Sciatic nerve (tissue), 2 donors: ENCODE measurements at places on chromosomes 6 and 20. TPM values are rescaled to one million over a fixed set of nuclear protein-coding genes. Genes with fewer than 3 reads are reported as not detected.

PDYN gene
- total RNA-seq, result not detected

CALHM5 gene
- 5.3 TPM for total RNA-seq

DHX35 gene
- total RNA-seq, result 11.3 TPM

CPXM1 gene
- 5.9 TPM for total RNA-seq

ESR1 gene
- total RNA-seq, result 16.5 TPM

UST gene
- total RNA-seq, result 33.1 TPM

GRM1 gene
- 0.45 TPM for total RNA-seq

CGA gene
- not detected for total RNA-seq

TNXB gene
- 423 TPM for total RNA-seq

ARG1 gene
- 2.6 TPM for total RNA-seq

- DNase-seq, result no peak
These were observed 45.6 kb downstream of the LYRM4 start for GRCh38 chr6:5215159-5215558.

DNA sequence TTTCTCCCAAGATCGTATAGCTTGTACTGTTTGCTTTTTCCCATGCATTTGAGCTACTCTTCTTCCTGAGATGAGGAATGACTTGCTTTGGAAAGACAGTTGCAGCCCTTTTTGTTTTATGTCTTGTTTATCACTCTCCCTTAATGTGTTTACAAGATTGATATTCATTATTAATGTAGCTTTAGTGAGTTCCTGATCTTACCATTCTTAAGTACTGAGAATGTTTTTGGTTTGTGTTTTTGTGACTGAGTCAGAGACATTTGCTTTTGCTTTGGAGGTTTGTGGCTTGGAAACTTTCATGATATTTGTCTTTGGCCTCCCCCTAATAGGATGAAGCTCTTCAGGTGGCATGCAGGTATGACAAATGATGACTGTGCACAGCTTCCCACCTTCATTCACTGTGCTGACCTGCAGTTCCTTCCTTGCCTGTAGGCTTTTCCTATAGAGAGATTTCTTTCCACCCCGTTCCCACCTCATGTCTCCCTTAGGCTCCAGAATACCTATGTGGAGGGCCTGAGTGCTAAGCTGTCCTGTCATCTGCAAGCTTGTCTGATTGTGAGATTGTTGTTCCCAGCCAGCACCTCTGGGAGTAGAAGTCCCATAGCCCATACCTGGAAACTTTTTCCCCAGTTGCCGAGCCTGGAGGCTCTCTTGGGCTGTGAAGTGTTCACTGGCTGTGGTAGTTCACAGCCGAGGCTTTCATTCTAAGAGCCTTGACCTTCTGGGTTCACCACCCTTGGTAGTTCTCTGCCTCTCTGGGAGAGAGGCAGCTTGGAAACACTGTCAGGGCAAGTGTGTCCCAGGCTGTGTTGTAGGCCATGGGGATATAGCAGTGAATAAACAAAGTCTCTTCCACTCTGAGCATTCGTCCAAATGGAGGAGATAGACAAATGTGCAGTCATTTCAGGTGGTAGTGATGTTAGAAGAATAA, 27.1 kb downstream of the CDS2 start:
- DNase-seq, result no peak

GRCh38 chr6:28078050-28078449, 2.3 kb upstream of the ZNF165 start:
- no peak for DNase-seq

- peak; percentile 71 for DNase-seq
These were observed 8.6 kb upstream of the TRIB3 start for GRCh38 chr20:371755-372542.

- DNase-seq, result no peak
These were observed 10.0 kb downstream of the HBS1L start for GRCh38 chr6:135044639-135045038.

- no peak for DNase-seq
These were observed 9.6 kb upstream of the SF3B5 start for GRCh38 chr6:144104898-144105487.

- DNase-seq, result no peak
These were observed 2.4 kb upstream of the AARS2 start for GRCh38 chr6:44315516-44315915.

GRCh38 chr20:33653218-33653899, 8.8 kb upstream of the C20orf144 start:
- no peak for DNase-seq

DNA sequence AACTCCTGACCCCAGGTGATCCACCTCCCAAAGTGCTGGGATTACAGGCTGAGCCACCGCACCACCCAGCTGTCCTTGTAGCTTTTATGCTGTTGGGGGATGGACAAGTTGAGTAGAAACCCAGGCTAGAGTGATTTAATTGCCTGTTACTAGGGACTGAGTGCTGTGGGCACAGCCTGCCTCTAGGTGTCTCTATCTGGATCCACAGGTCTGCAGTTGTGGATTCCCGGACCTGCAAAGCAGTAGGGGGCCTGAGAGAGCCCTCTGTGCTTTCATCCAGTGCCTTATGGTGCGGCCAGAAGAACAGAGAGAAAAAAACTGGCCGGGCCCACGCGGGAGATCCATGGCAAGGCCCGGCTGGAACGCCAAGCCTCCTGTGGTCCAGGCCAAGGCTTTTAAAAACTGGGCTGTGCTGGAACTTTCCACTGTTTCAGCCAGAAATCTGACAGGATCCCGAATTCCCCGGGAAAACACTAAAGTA, 5.2 kb downstream of the SIRPA start:
- DNase-seq, result peak; percentile 68

DNA sequence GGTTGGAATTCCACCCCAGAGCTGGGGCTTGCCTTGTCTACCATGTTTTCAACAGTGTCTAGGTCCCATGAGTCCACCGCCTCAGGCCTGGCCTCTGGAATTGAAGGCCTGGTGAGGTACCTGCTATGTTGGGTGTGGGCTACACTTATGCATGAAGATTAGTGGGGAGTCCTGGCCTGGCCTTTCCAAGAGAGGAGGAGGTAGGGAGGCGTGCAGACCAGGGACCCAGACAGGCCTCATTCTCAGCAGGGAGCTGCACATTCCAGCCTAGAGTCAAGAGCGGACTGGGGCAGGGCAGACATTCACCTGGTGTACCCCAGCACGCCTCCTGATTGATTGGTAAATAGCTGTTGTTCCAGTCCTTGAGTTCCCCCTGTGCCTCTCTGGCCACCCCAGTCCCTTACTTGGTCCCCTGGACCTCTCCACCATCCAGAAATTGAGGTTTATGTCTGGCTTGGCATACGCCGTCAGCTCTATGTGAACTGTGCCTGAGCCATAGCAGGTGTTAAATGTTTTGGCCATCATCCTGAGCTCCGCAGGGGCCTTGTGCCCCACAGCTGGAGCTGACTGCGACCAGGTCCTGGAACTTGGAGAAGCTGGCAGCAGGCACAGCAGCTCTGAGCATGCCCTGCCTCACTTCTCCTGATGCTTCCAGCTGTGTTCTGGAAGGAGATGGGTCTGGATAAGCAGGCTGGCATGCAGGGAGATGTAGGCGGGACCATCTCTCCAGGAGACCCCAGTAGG, 8.2 kb upstream of the VEGFA start:
- DNase-seq, result peak; percentile 39

DNA sequence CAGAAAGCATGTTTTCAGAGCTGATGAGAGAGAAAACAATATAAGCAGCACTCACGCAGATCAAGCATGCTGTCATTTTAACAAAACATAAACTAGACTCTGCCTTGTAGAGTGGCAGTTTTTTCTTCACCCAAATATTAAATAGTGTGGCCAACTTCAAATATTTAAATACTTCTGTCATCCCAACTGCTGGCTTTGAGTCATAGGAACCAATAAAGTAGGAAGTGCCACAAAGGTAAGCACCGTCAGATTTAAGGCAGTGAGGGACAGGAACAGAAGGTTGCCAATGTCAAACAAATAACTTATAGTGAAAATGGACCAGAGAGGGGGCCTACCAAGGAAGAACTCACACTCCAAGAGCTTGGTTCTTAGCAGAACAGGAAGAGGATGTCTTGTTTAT, 222.2 kb downstream of the PKHD1 start:
- DNase-seq, result no peak

DNA sequence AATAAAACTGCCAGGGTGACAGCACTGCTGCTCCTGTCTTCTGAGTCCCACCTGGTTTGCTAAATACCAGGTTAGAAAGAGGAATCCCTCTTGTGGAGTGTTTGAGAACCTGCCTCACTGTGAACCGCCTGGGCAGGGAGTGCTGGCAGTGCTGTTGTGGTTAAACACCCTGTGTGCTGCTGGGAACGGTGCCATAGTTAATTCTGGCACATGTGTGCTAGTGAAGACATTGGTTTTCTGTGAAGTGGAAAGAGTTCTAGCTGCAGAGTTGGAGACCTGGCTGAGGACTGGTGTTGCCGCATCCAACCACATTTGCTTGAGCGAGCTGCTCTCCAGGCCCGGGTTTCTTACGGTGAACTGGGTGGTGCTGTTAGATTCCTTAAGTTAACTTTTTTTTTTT, 72.7 kb downstream of the IGF2R start:
- DNase-seq, result no peak

DNA sequence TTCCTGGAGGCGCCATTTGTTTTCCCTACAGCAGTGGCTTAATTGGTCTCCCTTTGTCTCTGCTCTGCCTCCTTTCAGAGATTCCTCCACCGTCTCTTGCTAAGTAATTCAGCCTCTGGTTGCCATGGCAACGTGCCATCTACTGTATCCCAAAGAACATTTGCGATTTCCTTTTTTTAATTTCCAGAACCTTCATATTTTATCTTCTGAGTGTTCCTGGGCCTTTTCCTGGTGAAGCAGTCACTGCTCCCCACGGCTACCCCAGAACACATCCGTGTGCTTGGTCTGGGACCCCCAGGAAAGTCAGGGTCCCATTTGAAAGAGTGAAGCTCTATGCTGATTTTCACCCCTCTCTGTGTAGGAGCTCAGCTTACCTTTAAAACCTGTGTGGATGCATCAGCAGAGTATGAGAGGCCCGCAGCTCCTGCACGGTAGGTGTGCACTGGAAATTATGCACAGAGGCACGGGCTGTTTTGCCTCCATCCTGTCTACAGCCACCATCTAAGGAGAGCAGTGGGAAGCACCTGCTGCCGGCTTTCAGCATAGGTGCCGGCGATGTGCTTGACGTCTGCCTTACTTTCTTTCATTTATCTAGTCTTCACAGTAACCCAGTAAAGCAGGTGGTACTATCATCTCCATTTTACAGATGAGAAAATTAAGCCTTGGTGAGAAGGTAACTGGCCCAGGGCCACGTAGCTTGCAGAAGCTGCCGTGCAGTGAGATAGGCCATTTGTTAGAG, 122.8 kb downstream of the SYCP2 start:
- peak; percentile 48 for DNase-seq

GRCh38 chr6:163946437-163946836, 531.9 kb downstream of the QKI start:
- no peak for DNase-seq

- peak; percentile 91 for DNase-seq
These were observed 18.5 kb upstream of the FAM184A start for GRCh38 chr6:119096721-119097565.

DNA sequence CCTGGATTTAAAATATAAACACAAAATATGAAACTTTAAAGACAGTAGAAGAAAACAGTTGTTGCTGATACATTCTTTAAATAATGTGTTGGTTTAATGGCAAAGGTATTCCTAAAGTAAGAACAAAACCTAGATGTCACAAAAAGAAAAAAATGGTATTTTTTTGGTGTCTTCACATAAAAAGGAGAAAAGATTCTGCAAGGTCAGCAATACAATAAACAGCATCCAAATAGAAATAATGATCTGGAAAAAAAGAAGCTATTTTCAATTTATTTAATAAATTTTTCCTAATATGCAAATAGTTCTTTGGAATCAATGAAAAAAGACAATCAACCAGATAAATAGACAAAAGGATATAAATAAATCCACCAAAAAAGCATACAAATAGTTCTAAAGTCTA, 6.5 kb upstream of the ADGRF1 start:
- no peak for DNase-seq

DNA sequence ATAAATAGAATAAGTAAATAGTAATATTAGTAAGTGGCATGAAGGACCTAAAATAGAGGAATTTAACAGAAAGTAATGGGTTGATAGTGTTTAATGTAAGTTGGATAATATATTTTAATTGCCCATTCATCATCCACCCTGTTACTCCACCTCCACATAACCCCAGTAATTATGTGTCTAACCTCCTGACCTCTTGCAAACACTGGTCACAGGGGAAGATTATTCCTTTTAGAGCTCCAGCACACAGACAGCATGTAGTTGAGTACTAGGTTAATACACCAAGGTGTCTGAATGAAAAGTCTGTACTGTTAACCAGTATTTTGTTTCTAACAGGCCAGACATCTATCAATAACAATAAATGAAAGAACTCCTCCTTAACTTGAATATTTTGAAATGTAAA, 92.4 kb upstream of the EYS start:
- no peak for DNase-seq

DNA sequence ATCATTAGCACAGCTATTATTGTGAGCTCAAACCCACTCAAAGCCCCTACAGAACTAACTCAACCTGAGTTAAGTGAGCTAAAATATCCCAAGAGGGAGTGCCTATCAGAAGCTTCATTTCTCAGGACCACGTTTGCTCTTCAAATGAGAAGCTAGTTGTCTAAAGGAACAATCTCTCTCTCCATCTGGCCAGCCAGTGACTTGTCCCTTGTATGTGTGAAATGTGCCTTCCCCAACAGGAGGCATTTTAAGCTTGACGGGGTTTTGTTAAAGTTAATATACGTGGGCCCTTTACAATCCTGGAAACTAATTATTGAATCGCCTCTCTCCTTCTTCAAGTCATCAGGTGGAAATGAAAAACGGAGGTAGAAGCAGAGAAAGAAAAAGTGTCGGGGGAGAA, 62.0 kb downstream of the TRERF1 start:
- no peak for DNase-seq

- DNase-seq, result no peak
These were observed 113.0 kb downstream of the GRM4 start for GRCh38 chr6:34032856-34033255.
